ENCODE measurements at places on chromosomes 12 and 14.

GRCh38 chr14:31204593-31205534, 2.7 kb downstream of the HECTD1 start:
- no peak for DNase-seq

GRCh38 chr14:93977790-93978581, 1.6 kb upstream of the ASB2 start:
- DNase-seq: peak; percentile 82

DNA sequence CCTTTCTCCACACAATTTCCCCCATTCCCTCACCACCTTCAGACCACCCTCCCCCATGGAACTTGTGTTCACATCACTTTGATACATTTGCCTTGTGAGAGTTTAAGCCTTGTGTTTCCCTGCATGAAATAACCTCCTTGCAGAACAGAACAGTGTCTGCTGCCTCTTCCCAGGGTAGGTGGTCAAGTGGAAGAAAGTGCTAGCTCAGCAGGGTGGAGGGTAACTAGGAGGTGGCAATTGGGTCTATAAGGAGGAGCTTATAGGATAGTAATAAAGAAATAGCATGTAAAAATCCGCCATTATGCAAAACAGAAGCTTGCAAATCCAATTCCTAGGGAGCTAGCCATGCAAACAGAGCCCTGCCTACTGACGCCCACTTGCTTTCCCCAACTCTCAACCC, 13.9 kb upstream of the KRT8 start:
- no peak for DNase-seq

GRCh38 chr14:51621654-51622053, 30.1 kb upstream of the FRMD6 start:
- no peak for DNase-seq

DNA sequence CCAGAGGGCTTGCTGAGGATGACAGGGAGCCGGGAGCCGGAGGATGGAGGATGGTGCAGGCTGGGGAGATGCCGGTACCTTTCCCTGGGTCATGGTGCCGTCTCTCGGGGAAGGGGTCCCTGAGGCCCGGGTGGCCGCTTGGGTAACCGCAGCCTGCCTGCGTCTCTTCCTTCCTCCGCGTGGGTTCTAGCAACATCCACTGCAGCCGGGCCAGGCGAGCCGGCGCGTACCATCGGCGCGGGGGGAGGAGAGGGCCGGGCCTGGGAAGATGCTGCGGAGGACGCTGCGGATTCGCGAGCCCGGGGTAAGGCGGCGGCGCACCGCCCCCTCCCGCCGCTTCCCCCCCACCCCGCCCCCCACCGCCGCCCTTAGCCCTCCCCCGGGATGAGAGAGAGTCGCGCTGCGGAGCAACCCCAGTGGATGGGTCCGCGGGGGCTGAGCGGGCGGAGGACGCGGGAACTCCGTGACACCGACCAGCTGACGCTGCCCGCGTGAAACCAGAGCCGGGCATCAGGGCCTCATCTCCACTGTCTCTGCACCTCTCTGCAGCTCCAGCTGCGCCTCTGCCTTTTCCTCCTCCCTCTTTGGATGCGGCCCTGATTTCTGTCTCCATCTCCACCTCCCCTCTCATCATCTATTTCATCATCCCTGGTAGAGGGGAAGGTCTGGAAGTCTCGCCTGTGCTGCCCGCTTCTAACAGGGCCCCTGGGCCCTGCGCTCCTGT, at the start of gene FAIM2:
Gene FAIM2, minus strand, starts transcription at position 201 of the 724 bp plus-strand sequence. Its CDS starts 108 bp downstream, at position 93.
- DNase-seq: peak; percentile 36

Measured in stimulated activated naive CD4-positive, alpha-beta T cell treated with Interleukin-2 at 50 U/mL for 16 hours (primary cell).